DMS 273 treated with DMSO at 0.1 percent for 48 hours (cell line): ENCODE measurements at places on chromosomes 1 and 21.

DNA sequence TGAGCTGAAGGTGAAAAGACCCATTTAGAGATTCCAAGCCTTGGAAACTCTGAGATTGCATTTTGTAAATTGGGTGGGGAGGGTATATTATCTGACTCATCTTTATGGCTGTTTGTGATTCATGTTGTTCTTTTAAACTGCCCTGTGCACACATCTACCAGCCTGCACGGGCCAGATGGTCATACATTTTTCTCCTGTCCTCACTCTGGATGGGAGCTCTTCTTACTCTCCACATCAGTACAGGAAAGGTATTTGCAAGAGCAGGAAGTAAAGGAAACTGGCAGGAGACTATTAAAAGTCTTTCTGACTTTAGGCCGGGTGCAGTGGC, 14.3 kb upstream of the NMNAT2 start:
- DNase-seq, result no peak

DNA sequence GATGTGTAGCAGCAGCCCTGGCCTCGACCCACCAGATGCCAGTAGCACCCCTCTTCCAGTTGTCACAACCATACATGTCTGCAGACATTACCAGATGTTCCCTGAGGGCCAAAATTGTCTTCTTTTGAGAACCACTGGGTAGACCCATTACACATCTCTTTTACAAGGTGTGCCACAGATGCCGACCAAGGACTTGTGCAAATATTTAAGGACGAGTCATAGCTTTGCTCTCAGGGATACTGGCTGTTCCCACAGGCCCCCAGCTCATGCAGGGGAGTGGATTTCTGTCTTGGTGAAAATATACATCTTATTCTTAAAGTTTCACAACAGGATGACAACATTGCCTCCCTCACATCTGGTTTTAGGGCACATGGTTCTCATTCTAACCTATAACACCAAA, 59.4 kb upstream of the ZBTB18 start:
- no peak for DNase-seq

- no peak for DNase-seq
Measured at GRCh38 chr1:8670371-8670818, 147.0 kb downstream of the RERE start.

DNA sequence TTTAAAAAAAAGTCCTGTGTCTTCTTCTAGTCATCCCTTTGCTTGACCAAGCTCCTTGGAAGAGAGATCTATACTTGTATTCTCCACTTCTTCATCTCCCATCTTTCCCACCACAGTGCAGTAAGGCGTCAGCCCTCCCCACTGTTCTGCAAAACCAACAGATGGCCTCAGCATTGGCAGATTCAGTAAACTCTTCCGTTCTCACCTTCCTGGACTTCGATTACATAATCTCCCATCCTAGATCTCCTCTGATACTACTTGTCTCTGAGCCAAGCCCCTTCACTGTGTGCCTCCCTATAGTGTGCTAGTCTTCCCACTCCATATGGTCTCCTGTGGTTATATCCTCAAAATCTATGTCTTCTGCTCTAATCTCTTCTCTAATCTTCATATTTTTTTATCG, 1.6 kb upstream of the COLGALT2 start:
- DNase-seq, result peak; percentile 44

- no peak for DNase-seq
Measured at GRCh38 chr1:2604844-2605508, 18.4 kb downstream of the PRXL2B start.

DNA sequence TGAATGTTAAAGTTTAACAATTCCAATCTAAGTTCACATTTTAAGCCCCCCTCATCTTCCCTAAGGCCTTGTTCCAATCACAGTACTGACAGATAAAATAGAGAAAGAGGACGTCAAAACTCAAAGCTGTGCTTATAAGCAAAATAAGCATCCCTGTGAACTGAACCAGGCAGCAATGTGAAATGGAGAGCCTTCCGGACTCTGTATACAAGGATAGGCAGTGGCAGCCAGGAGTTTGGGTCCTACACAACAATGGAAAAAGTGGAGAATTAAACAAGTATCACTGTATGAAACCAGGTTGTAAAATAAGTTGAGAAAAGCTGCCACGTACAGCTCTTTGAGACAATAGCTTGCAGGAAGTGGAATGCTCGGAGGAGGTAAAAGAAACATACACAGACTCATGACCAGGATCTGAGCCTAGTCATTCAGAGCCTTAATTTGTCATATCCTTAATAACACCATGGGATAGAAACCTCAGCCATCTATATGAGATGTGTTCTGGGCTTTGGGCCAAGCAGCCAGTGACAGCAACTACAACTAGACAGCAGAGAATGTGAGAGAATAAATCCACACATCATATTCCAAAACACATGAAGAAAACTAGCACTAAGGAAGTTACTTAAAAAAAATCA, 55.2 kb upstream of the PALMD start:
- no peak for DNase-seq

- DNase-seq, result no peak
Measured at GRCh38 chr1:155160128-155160527, 13.0 kb downstream of the KRTCAP2 start.

- no peak for DNase-seq
Measured at GRCh38 chr1:229991104-229991513, 75.9 kb upstream of the GALNT2 start.

DNA sequence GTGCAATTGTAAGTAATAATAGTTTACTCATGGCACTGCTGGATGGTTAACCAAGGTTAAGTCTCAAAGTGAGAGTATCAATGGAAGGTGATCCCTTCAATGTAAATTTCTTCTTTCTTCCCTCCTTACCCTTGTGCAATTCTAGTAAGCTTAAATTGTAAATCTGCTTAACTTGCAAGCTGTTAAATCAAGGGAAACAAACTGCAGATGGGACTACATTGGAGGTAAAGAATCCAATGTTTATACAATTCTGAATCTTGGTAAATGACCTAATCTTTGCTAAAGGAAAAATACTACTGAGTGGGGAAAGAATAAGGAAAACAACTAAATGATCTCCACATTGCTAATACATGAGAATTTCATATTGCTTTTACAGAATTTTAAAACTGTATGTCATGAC, 6.7 kb upstream of the CD55 start:
- DNase-seq, result no peak

DNA sequence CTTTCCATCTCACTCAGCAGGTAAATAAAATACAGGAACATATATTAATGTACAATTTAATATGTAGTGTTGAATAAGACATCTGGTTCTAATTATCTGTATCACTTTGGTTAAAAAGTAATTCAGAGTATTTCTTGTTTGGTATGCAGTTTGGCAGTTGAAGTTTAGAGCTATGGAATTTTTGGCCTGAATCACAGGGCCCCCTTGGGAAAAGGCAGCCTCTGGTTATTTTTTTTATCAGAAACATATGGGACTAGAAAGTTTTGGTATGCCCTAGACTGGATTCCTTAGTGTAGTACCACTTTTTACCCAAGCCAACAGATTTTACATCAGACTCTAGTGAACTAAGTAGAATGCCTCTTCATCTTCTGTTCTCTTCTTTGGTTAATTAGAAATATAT, 26.4 kb downstream of the CNST start:
- no peak for DNase-seq

GRCh38 chr1:184813528-184814089, 59.0 kb upstream of the EDEM3 start:
- DNase-seq, result no peak

DNA sequence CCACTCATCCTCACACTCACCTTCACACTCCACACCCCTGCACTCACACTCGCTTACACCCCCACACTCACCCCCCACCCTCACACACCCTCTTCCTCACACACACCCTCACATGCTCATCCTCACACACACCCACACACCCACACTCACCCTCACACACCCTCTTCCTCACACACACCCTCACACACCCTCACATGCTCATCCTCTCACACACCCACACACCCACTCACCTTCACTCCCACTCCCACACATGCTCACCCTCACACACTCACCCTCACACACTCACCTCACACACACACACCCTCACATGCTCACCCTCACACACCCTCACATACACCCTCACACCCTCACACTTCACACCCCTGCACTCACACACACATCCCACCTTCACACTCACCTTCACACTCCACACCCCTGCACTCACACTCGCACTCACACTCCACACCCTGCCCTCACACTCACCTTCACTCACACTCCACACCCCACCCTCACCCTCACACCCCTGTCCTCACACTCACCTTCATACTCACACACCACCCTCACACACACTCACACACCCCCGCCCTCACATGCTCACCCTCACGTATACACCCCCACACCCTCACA, 42.6 kb upstream of the EDN2 start:
- no peak for DNase-seq

DNA sequence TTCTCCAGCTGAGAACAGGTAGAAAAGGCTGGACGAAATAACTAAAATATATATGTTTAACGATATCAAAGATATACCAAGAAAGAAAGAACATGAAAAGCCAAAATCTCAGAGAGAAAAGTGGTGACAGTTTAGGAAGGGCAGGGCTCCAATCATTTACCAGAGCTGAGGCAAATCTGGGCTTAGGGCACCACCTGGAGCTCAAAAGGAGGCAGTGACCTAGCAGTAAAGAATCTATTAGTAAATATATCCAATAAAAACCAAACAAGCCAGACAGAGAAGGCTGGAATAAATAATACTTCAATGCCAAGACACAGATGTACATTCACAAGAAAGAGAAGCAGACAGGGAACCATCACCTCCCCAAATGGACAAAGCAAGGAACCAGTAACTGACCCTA, 43.5 kb downstream of the CHIA start:
- DNase-seq, result peak; percentile 7

DNA sequence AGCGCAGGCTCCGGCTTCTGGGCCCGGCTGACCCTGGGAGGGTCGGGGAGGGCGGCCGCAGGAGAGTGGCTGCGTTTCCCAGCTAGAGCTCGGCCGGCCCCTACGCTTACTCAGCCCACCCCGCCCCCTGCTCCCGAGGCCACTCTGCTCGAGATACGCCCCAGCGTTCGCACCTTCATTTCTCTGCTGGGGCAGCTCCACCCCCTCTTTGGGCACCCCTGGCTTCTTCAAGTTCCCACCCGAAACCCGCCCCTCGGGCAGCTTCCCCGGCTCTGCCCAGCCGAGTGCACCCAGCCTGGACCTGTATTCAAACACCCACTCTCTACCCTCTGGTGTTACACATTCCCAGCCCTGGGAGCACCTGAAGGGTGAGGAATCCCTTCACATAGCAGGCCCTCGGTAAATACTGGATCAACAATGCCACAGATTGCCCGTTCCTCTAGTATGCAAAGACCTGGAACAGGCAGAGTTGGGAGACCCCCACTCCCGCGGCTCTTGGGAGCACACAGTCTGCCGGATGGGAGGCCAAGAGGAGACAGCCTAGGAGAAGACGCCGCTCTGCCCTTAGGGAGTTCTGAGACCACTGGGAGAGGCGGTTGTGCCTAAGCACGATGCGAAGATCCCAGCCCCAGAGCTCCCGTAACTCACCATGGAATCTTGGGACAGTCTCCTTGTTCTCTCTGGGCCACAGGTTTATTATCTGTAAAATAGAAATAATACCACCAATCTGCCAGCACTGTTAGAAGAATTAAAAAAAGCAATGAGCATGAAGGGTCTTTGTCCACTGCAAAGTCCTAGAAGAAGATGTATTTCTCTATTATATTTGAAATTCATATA, 566 bp upstream of the PAQR7 start:
- no peak for DNase-seq

GRCh38 chr1:99005537-99005942, 879 bp upstream of the PLPPR5 start:
- DNase-seq, result no peak

DNA sequence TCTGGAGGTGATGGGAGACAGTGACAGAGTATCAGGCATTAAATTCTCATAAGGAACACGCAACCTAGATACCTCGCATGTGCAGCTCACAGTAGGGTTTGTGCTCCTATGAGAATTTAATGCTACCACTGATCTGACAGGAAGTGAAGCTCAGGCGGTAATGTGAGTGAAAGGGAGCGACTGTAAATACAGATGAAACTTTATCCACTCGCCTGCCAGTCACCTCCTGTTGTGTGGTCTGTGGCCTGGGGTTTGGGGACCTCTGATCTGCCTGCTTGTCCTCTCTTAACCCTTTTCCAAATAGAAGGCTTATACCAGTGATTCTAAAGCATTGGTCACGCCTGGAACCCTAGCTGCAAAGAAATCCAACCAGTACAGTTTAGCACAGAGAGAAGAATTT, 15.3 kb downstream of the GABPA start:
- DNase-seq, result no peak

- no peak for DNase-seq
Measured at GRCh38 chr21:33362044-33362555, 37.3 kb downstream of the IFNAR1 start.

DNA sequence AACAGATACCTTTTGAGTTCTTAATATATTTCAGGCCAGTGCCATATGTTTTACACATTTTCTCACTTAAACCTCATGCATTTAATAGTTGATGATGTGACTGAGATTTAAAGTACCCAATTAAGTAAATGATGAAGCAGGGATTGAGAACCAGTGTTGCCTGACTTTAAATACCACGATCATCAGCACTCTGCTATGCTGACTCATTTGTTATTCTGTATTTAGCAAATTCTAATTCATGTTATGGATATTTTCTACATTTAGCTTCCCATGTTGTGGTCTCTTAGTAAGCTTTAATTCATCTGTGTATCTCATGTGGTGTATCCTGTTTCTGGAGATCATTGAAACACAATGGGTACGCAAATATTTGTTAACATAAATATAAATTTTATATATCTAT, 363.0 kb downstream of the PTBP2 start:
- no peak for DNase-seq

DNA sequence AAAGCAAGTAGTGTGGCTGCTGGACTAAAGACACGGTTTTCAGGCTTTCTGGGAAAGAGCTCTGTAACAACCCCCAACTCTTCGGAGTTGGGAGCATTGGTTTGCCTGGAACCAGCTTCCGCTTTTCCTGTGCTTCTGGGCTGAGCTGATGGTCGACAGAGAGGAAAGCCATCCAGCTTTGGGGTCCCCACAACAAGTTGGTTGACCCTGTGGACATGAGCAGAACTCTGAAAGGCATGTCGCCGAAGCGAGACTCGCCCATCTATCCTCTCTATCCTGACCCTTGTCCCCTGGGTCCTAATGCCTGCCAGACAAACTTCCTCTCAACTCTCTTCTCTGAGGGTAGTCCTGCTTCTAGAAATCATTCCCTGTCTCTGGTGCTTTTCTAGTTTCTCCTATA, 31.9 kb upstream of the FCGR2A start:
- DNase-seq, result peak; percentile 12

DNA sequence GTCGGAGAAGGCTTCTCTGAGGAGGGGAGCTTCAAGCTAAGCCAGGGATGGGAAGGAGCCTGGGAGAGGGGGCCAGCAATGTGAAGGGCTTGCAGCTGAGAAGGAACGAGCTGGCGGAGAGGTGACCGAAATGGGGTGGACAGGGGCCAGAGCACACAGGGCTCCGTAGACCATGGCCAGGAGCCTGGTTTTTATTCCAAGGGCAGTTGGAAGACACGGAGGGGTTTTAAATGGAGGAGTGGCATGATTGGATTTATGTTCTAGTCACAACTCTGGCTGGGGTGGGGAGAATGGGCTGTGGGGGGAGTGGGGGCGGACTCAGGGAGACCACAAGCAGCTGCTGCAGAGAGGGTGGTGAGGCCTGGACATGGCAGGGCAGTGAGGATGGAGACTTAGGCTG, 5.1 kb upstream of the EPS8L3 start:
- DNase-seq, result no peak
